ENCODE measurements at places on chromosomes 6 and 20.

DNA sequence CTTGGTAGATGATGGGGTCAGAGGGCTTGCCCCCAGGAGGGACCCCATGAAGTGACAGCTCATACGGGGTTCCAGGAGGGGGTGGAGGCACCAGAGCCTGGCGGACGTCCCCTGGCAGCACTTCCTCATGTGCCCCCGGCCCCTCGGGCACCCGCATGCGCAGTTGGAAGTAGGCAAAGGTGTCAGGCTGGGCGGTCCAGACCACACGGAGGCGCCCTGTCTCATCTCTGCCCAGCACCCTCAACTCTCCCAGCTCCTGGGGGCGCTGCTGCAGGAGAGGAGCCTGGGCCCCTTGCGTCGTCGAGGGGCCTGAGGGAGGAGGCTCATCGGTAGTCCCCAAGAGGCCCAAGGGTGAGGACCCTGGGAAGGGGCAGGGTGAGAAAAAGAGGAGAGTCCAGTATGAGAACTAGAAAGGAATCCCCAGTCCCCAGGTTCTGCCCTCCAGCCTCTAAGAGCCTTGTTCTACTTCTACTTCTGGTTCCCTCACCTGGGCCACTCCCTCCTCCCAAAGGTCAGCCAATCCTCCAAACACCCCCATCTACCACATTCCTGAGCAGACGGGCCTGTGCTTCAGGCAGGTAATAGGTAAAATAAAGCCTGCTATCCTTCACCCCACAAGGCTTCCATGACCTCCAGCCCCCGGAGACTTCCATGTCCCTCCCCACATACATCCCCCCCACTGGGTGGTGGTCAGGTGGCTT lies 23.2 kb downstream of the TNXB start:
- no peak for DNase-seq

- DNase-seq = no peak
Measured at GRCh38 chr20:33311011-33311410, 28.0 kb downstream of the BPIFB1 start.

DNA sequence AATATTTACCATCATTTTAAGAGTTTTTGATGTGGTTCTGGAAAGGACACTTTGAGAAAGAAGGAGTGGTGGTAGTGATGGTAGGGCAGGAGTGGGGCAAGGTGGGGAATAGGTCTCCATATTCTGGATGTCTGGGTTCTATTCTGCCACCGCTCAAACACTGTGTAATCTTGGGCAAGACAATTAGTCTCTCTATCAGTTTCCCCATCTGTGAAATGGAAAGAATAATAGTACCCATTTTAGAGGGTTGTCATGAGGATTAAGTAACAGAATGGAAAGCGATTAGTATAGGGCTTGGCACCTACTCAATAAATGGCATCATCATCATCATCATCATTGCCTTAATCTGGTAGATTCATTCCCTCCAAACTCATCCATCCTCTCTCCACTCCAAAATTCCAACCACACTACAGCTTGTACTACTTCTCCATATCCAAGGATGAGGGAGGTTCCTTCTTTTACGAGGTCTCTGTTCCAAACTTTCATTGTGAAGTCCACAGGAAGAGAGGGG lies 982 bp upstream of the GGT7 start:
- no peak for DNase-seq

DNA sequence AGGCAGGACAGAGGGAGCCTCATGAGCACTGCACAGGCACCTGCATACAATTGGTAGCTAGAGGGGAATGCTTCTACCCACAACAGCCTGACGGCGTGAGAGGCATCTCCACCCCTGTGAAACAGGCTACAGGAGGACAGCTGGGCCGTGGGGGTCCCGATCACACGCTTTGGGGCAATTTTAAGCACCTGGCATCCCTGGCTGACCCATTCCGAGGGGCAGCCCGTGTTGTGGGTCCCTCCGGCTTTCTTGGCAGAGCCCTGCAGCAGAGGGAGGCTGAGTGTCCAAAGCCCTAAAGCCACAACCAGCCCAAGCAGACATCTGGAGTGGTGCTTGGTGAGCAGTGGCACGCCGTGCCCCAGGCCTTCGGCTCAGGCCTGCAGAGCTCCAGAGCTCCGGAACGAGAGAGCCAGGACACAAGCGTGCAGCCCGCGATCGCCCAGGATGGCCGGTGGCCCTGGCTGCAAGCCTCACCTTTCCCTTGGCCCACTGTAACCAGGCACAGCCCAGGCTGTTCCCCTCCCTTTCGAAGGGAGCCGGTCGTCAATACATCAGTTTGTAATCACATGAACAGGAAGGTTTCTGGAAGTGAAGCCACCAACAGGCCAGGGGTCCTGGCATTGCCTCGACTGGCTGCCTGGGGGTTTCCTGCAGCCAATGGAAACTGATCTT lies 81.4 kb downstream of the DLL1 start:
- DNase-seq = no peak

GRCh38 chr6:134609716-134610261 lies 291.9 kb upstream of the SGK1 start:
- no peak for DNase-seq

- no peak for DNase-seq
Measured at GRCh38 chr6:128131036-128131435, 230.2 kb upstream of the THEMIS start.

DNA sequence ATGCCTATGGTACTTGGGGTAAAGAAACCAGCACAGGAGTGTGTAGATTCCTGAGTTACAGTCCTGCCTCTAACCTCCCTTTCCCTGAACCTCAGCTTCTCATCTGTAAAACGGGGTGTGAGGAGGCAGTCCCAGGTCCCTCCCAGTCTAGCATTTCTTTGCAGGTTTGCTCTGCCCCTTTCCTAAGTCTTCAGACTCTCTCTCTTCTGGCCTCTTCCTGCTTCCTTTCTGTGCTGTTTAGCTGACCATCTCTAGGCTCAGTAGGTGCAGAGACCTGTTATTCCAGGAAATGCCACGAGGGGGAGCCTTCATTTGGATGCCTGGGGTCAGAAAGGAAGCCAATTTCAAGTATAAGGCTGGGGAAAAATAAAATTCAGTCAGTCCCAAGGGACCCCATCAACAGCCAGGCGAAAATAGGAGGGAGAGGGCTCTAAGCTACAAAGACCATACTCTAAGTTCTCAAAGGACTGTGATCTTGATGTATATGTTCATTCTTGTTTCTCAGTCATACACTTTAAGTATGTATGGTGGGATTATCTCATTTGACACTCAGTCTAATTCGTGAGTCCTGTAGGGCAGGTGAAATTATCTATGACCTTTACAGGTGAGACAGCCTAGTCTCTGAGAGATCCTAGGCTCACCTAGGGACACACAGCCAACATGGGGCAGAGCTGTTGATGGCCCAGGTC lies 89.1 kb downstream of the NCR2 start:
- DNase-seq = peak; percentile 51
